WTC11 (cell line): ENCODE measurements at places on chromosomes 16 and 17. TPM values are rescaled to one million over a fixed set of nuclear protein-coding genes. Genes with fewer than 3 reads are reported as not detected.
A peak's percentile ranks its signal among the peaks of the same experiment; 100 is the strongest.

SCGB1C2 gene
- not detected in 3 replicates for total RNA-seq

DNA sequence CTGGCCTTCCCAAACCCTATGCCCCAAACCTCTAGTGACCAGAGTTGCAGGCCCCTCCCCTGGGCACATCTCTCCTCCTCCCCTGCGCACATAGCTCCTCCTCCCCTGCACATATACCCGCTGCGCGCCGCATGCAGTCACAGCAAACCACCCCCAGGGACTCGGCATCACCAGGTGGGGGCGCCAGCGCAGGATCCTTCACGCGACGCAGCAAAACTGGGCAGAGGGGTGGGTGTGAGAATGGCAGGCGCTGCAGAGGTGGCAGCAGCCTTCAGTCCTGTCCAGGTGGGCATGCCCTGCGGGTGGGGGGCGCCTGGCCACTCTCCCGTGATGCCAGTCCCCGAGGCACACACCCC is 5.6 kb downstream of the CORO6 start:
- peak overlapping the region; percentile 80 for H3K4me3 ChIP-seq
- no peak overlapping the region for H3K27ac ChIP-seq
- H3K36me3 ChIP-seq: no peaks in the 10 kb centered on the region
- peaks cover 80% of the 10 kb centered on the region for H3K27me3 ChIP-seq

- peaks cover 29% of the 10 kb centered on the region for H3K27me3 ChIP-seq
- no peak for DNase-seq
- H3K4me3 ChIP-seq: no peak overlapping the region
- no peaks in the 10 kb centered on the region for H3K36me3 ChIP-seq
- H3K4me1 ChIP-seq: peaks cover 23% of the 10 kb centered on the region
Measured at GRCh38 chr16:55811811-55812210, 21.1 kb downstream of the CES1 start.

- DNase-seq: no peak
- H3K27ac ChIP-seq: no peak overlapping the region; the same call in 1 of the 2 replicates
- peaks cover 59% of the 10 kb centered on the region for H3K4me1 ChIP-seq
- H3K4me3 ChIP-seq: no peak overlapping the region
Measured at GRCh38 chr17:38583828-38584349, 21.9 kb downstream of the SRCIN1 start.

DNA sequence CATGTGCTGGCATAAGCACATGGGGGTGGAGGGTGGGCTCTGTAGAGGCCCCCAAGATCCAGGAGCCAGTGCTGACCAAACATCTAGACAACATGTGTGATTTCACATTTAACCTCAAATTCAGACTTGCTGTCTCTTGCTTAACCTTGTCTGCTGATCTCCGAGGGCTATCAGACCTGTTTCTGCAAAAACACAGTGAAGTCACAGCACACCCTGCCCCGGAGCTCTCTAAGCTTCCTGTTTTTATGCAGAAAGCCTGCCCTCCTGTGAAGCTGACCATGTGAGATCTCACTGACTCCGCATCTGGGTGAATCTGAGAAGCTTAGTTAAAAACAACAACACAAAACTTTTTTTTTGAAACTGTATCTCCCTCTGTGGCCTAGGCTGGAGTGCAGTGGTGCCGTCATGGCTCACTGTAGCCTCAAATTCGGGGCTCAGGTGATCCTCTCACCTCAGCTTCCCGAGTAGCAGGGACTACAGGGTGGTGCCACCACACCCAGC is 6.6 kb upstream of the DPEP2 start:
- H3K36me3 ChIP-seq: no peaks in the 10 kb centered on the region
- H3K4me1 ChIP-seq: peaks cover 14% of the 10 kb centered on the region
- no peaks in the 10 kb centered on the region; the same call in 1 of the 2 replicates for H3K27me3 ChIP-seq
- no peak for DNase-seq

- DNase-seq: no peak
- H3K4me3 ChIP-seq: no peak overlapping the region
- peaks cover 8% of the 10 kb centered on the region for H3K4me1 ChIP-seq
- no peak overlapping the region for H3K27ac ChIP-seq
Measured at GRCh38 chr16:965036-965395, 5.8 kb downstream of the LMF1 start.

TMEM94 gene
- 64.7 to 76.9 TPM (median 68.6 TPM) in 3 replicates for total RNA-seq

HOXB1 gene
- total RNA-seq: 0.41 to 0.63 TPM (median 0.55 TPM) in 3 replicates

DNA sequence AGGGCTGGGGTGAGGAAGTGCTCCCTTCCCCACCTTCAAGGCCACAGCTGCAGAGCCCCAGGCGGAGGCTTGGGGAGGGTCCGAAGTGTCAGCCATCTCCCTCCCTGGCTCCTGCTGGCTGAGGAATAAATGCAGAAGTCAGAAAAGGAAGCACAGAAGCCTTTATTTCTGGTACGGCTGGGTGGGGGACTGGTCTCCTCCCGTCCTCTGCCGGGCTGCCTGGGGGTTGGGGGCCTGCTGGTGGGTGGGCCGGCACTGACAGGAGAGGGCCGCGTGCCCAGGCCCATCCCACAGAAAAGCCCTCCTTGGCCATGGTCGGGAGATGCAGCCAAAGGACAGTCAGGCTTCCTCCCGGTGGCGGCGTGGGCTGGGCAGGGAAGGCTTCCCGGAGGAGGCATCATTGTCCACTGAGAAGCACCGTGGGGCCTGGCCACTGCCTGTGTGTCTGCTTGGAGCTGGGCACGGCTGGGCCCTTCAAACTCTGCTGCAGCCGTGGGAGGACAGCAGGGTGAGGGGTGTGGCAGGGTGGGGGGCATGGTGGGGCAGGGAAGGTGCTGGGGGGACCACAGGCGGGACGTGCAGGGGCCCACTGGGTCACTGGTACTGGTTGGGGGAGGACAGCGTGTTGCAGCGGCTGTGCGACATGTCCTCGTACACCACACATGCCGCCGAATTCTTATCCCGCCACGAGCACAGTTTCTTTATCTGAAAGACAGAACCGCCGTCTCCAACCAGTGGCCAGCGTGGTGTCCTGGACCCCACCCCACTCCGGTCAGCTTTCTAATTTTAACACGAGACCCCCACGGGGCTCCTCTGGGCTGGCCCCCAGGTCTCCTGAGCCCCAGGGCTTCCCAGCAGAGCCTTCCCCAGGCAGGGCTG is 2.4 kb downstream of the CD7 start:
- no peaks in the 10 kb centered on the region for H3K36me3 ChIP-seq
- H3K27me3 ChIP-seq: 0 out of 2 replicates have a peak, but pooled peaks cover 5% of the 10 kb centered on the region
- H3K4me1 ChIP-seq: peaks cover 5% of the 10 kb centered on the region
- no peak overlapping the region for H3K4me3 ChIP-seq
- no peak overlapping the region for H3K27ac ChIP-seq

STH gene
- total RNA-seq: not detected in 3 replicates

SOST gene
- 0.07 to 0.25 TPM in 2 of 3 replicates, not detected in the other for total RNA-seq

DNA sequence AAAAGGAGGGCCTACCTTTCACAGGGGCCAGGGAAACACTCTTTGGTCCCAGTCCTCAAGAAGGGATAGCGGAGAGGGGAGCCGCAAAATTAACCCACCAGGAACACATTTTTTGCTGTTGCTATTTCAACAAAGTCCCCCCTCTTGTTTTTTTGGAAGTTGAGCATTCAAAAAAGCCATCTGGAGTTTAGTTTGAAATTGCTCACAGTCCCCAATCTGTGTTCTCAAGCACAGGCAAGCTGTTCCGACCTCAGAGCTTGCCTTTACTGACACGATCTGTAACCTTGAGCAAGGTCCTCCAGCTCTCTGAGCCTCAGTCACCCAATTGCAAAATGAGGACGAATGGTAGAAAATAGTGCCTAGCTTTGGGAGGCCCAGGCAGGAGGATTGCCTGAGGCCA is 131.1 kb downstream of the ZNF423 start:
- H3K27me3 ChIP-seq: no peaks in the 10 kb centered on the region
- DNase-seq: no peak
- H3K36me3 ChIP-seq: peaks cover 5% of the 10 kb centered on the region

DNA sequence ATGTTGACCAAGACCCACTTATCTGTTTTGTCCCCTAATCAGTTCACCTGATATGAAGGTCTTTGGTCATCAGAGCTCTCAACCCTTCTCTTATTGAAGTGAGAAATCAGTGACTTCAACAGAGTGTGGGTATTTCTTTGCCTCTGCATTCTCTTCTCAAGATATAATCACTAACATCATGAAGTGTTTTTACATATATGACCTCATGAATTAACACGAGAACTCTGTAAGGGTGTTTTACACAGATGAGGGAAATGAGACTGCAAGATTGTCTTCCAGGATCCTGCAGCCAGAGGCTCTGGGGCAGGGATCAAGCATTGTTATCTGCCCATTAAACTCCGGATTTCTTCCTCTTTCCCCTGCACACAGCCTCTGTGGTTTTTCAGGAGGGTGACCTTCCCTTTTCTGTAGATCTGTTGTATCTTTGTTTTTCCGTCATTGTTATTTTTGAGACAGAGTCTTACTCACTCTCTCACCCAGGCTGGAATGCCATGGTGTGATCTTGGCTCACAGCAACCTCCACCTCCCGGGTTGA is 22.7 kb downstream of the LCMT1 start:
- H3K4me1 ChIP-seq: no peaks in the 10 kb centered on the region
- H3K27me3 ChIP-seq: no peaks in the 10 kb centered on the region
- no peak for DNase-seq
- no peak overlapping the region for H3K27ac ChIP-seq
- peaks cover 22% of the 10 kb centered on the region for H3K36me3 ChIP-seq
